ENCODE measurements at places on chromosomes 13 and 19.

- no peak for DNase-seq
Observed at GRCh38 chr13:101792189-101792588, 339.7 kb downstream of the ITGBL1 start.

- no peak for DNase-seq
Observed at GRCh38 chr19:15452111-15453047, 2.6 kb upstream of the WIZ start.

- DNase-seq: no peak
Observed at GRCh38 chr19:42424345-42424707, 2.9 kb downstream of the LIPE start.

DNA sequence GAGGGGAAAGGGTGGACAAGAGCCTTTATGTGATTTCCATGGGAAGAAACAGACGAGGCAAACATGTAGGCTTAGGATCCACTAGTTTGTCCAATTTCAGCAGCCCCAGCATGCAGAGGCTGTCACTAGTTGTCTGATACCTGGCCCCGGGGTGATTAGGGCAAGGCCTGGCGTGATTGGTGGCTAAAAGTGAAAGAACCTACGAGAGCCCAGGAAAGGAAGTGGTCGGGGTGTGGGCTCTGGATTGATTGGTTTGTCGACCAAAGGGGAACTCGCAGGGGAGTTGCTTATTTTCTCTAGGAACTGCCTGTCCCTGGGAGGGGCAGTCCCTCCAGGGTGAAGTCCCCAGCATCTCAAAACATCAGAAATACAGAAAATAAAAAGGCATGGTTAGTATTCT lies 64.2 kb upstream of the UQCRFS1 start:
- peak; percentile 22 for DNase-seq

- no peak for DNase-seq
Observed at GRCh38 chr19:17021793-17022590, 4.6 kb downstream of the CPAMD8 start.

DNA sequence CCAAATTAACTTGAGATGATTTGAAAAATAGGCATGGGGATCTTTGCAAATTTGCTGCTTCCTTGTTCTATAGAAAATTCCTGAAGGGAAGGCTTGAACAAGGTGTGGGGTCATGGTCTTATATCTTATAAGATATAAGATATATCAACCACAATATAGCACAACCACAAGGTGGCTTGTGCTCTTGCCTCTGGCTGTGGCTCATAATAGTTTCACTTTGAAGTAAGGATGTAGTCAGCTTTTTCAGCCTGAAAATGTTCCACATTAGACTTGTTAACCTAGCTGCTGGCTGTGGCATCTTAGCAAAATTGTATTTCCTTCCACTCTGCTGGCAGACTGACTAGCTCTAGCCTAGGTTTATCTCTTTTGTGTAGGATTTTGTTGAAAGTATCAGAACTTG lies 169.7 kb downstream of the KLF5 start:
- DNase-seq: no peak

DNA sequence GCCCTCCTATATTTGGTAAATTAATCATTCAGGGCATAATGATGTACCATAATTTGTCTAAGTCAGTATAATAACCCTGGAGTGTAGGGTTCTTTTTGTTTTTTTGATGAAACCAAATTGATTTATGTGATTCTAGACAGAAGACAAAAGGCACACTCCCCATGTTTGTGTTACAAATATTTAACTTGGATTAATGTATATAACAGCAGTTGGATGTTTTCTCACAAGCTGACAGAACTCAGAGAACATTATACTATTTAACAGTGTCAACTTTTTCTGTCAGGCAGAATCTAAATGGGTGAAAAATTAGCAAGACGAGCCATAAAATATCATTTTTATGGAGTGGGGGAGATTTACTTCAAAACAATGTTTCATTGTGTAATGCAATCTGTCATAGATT lies 15.2 kb downstream of the CBY2 start:
- DNase-seq: no peak

DNA sequence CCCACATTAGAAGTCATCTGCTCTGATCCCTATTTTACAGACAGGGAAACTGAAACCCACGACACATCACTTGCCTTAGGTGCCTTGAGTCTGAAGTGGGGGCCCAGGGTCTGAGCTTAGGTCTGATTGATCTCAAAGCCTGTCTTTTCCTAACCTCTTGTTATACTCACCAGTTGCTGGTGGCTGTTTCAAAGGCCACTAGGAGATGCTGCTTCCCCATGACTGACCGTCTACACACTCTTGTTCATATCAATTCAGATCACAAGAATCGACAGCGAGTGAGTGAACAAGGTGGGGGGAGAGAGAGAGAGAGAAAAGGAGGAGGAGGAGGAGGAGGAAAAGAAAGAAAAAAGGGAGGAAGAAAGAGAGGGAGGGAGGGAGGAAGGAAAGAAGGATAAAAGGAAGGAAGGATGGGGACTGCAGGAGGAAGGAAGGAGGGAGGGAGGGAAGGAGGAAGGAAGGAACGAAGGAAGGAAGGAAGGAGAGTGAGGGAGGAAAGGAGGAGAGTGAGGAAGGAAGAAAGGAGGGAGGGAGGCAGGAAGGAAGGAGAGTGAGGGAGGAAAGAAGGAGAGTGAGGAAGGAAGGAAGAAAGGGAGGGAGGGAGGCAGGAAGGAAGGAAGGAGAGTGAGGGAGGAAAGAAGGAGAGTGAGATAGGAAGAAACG lies 3.3 kb downstream of the OR10H1 start:
- DNase-seq: no peak

DNA sequence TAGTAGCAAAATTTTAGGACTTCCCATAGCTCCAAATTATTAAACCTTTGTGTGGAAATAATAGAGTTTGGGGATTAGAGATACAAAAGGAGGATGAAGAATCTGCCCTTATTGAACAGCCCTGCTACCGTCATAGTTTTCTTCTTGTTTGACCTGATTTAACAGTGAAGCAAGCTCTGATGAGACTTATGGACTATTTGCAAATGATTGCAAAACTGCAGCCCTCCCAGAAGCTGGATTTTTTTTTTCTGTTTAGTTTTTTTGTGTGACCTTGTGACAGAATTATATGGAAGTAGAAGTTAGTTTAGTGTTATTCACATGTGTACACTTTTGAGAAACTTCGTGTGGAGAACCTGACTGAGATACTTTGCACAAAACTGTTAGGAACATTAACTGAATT lies 267.8 kb downstream of the KCNRG start:
- DNase-seq: no peak

GRCh38 chr19:49520705-49521319 lies 7.0 kb upstream of the RCN3 start:
- DNase-seq: no peak

- DNase-seq: peak; percentile 16
Observed at GRCh38 chr19:21483589-21484170, 21.7 kb upstream of the ZNF429 start.

GRCh38 chr13:26540334-26540733 lies 17.1 kb upstream of the WASF3 start:
- DNase-seq: no peak

GRCh38 chr19:45507872-45508416 lies 665 bp downstream of the VASP start:
- DNase-seq: no peak

DNA sequence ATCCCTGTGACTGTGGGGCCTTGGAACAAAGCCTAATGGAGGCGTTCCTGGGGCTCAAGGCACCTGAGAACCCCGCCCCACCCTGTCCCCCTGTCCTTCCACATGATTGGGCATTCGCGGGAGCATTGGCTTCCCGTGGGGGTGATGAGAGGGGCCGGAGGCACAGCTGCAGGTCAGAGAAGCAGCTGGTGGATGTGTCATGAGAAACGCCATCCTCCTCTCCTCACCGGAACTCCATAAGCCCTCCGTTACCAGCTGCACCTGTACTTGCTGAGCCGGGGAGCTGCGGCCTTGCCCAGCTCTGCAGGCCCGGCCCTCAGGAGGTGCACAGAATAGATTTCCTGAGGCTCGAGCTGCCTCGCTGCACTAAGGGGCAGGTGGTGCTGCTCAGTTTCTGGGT lies 42.0 kb downstream of the CAPN12 start:
- no peak for DNase-seq

DNA sequence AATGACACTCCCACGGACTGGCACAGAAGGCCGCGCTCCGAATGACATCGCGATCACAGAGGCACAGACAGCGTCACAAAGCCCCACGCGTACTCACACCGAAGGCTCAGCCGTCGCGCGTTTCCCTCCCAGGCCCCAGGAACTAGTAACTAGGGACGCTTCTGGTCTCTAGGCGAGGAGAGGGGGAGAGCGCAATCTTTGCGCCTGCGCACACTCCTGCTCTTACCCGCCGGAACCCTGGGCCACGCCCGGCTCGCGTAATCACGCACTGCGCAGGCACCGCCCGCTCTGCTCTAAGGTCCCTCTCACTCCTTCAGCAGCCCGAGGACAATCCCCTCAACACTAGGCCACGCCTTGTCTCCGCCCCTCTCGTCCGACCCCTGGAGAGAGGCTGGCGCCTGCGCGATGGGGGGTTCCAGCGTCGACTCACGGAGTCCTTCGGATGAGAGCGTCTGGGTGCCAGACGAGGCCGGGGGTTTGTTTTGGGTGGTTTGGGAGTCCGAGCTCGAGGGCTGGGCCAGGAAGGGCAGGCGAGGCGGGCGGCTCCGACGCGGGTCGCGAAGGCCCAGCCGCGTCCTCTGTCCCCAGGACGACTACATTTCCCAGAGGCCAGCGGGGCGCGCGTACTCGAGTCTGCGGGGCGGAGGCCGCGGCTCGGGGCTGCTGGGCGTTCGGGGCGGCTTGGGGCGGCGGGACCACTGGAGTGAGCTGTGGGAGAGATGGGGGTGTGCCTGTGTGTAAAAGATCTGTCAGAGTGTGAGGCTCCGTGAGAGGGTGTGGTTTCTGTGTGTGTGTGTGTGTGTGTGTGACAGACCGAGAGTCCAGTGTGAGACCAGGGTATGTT lies at the start of gene ZNF471:
Gene ZNF471, plus strand, starts transcription at position 410 of the 844 bp plus-strand sequence. CDS start 3,717 bp downstream, outside the sequence.
- peak; percentile 74 for DNase-seq

GRCh38 chr19:56933014-56933705 lies 92.6 kb upstream of the PEG3 start:
- no peak for DNase-seq

- no peak for DNase-seq
Observed at GRCh38 chr13:29713839-29714238, 118.4 kb upstream of the SLC7A1 start.

- peak; percentile 49 for DNase-seq
Observed at GRCh38 chr19:38233740-38234251, 9.8 kb upstream of the DPF1 start.

DNA sequence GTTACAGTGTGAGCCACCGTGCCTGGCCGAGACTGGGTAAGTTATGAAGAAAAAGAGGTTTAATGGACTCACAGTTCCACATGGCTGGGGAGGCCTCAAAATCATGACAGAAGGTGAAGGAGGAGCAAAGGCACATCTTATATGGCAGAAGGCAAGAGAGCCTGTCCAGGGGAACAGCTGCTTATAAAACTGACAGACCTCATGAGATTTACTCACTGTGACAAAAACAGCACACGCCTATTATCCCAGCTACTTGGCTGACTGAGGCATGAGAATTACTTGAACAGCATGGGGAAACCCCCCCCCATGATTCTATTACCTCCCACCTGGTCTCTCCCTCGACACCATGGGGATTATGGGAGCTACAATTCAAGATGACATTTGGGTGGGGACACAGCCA lies 23.4 kb upstream of the ZNF561 start:
- no peak for DNase-seq

DNA sequence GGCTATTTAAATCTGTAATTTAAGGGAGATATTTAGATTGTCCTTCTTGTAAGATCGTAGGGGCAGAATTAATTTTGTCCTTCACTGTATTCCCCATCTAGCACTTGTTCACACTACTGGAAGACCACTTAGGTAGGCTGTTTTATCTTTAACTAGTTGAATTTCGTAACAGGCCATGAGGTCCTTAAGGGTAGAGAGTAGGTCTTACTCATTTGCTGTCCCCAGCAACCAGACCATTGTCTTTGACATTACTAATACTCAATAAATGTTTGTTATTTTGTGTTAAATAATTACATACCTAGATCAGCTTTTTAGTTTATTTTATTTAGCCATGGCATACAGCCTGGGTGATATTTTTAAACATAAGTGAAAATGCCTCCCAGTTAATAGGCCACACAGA lies 177.1 kb downstream of the PCCA start:
- DNase-seq: no peak

DNA sequence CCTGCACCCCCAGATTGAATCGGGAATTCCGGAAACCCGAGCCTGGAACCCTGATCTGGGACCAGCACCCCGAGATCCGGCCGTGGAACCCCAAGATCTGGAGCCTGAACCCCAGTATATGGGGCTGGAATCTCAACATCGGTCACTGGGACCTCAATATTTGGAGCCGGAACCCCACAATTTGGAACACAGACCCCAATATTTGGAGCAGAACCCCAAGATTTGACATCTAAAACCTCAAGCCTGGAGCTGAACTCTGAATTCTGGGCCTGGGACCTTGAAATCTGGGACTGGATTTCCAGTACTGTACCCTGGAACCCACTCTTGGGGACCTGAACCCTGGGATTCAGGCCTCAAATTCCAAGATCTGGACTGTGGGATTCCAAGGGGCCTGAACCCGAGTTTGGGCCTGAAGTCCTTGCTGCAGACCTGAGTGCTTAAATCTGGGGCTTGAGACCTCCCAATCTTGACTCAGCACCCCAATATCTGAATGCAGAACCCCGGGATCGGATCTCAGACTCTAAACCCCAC lies 629 bp downstream of the LRFN3 start:
- no peak for DNase-seq

- no peak for DNase-seq
Observed at GRCh38 chr13:28056970-28057712, 43.2 kb downstream of the FLT3 start.

DNA sequence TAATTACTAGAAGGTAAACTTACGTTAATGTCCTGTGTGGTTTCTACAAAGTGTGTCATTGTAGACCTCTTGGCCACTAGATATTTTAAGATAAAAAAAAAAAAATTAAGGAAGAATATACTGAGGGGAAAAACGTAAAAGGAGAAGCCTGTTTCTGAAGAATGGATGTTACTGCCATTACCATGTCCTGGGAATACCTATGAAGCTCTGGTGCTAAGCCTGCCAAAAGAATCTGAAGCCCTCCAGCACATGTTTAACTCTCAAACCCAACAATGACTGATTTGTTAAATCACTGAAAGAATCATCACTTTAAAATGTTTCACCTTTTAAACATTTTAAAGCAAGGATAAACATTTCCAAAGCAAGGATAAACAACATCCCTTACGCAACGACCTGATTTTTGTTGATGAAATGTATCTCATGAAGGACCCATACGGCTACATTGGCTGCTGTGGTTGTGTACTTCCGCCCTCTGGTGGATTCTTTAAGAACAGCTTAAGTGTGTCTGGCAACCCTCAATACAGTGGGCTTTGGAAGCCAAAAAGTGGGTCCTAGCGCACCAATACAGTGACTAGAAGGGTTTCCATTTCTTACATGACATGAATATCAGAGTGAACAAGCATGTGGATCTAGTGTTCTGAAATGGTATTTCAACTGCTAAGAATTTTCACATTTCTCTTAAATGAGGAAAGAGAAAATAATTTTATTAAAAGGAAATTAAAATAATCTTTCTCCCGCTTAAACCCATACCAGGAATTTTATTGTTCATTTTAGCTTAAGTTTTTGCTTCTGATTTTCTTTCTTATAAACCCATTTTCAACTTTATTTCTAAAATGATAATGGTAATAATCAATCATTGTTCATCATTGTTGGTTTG lies 74.5 kb upstream of the RAP2A start:
- no peak for DNase-seq

GRCh38 chr13:112771877-112772538 lies 82.2 kb downstream of the ATP11A start:
- no peak for DNase-seq

- no peak for DNase-seq
Observed at GRCh38 chr13:25881136-25881926, 170.5 kb downstream of the SHISA2 start.

- DNase-seq: no peak
Observed at GRCh38 chr13:26726684-26727083, 33.9 kb downstream of the GPR12 start.

GRCh38 chr13:66301006-66301405 lies 929.1 kb downstream of the PCDH9 start:
- no peak for DNase-seq

Data from activated naive CD8-positive, alpha-beta T cell treated with anti-CD3 and anti-CD28 coated beads, Interleukin-2, amount 50 U/mL, for 16 hours (primary cell).